ENCODE measurements at places on chromosomes 7 and 10. TPM values are rescaled to one million over a fixed set of nuclear protein-coding genes. Genes with fewer than 3 reads are reported as not detected.

GRCh38 chr7:35624299-35625186 is 70.4 kb downstream of the HERPUD2 start:
- H3K4me3 ChIP-seq, result no peak overlapping the region
- H3K27me3 ChIP-seq, result no peaks in the 10 kb centered on the region
- peaks cover 4% of the 10 kb centered on the region for H3K36me3 ChIP-seq
- no peak overlapping the region for H3K27ac ChIP-seq
- H3K4me1 ChIP-seq, result no peaks in the 10 kb centered on the region

GRCh38 chr7:77479536-77480088 is 57.5 kb upstream of the PTPN12 start:
- peaks cover 1% of the 10 kb centered on the region for H3K27me3 ChIP-seq
- no peak overlapping the region for H3K4me3 ChIP-seq
- peak overlapping the region; percentile 43 for H3K27ac ChIP-seq
- DNase-seq, result no peak
- peaks cover 2% of the 10 kb centered on the region for H3K4me1 ChIP-seq

DNA sequence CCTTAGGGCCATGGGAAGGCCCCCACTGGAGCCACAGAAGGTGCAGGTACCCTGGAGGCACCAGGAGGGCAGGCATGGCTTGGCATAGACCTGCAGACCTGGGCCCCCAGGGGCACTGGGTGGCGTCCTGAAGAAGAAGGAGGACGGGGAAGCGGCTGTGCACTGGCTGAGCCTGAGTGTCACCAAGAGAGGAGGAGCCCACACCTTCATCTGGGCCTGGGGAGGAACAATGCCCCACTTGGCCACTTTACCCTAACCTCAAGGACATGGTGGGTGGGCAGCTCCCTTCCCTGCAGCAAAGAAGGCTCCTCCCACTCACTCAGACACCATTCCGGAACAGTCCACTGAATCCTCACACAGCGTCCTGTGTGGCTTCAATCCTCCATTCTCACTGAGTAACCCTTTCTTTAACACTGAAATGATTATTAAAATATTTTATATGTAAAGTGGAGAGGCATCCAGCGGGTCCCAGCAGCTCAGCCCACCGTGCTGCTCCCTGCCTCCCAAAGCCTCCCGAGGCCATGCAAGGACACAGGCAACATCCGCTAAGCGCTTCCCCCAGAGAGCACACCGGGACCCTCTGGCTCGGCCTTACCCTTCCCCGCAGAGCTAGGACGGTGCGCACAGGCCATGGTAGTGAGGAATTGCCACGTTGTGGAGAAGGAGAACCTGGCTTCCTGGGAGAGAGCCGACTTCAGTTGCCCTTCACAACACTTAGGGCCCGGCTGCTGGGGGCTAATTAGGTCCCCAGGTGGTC is 516.7 kb upstream of the MGMT start:
- H3K27ac ChIP-seq, result no peak overlapping the region
- H3K27me3 ChIP-seq, result no peaks in the 10 kb centered on the region
- no peak overlapping the region for H3K4me3 ChIP-seq
- no peaks in the 10 kb centered on the region for H3K4me1 ChIP-seq

DNA sequence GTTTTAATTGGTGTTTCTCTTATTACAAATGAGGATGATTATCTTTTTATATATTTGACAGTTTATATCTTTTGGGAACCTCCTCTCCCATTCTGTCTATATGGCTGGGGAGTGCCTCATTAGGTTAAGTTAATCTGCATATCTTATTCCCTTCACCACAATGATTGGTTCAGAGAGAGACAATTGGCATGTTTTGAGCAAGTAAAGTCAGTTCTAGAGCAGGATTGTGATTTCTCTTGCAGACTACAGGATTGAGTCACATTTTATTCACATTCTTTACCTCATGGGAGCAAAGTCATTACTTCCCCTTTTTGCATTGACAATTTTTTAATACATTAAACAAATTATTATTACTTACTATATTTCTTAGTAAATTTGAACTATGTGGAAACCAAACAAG is 345.6 kb downstream of the MDFIC start:
- H3K4me1 ChIP-seq, result peaks cover 4% of the 10 kb centered on the region
- no peaks in the 10 kb centered on the region for H3K36me3 ChIP-seq

DNA sequence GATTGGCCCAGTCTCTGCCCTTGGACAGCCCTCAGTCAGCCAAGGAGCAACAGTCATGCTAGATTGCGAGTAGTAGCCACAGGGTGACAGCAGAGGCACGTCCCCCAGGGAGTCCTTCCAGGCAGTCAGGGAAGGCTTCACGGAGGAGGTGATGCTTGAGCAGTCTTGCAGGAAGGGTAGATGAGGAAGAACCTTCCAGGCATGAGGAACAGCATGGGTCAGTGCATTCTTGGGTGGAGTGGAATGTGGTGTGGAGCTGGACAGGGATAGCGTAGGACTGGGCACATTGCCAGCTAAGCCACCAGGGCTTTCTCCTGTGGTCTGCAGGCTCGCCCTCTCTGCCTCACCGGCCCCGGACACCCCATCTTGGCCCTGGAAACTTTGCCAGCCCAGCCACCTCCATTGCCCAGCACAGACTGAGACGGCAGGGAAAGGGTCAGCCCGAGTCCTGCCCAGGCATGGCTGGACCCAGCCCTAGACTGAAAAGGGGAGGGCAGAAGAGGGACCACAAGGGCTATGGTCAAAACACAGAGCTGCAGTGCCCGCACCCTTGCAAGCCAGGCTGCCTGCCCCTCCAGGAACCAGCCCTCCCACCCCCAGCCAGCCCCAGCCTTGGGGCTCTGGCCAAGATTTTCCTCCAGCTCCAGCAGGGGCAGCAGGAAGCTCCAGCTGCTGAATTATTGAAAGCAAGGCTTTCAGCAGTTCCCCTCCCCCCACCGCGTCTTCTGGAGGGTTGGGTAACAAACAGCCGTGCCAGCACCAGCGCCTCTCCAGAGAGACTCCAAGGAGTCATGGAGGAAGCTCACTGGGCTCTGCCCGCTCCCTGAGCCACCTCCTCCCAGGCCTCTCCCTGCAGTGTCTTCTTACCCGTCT is 18.7 kb downstream of the SRRM3 start:
- H3K27ac ChIP-seq, result no peak overlapping the region
- DNase-seq, result no peak
- H3K4me1 ChIP-seq, result no peaks in the 10 kb centered on the region
- H3K27me3 ChIP-seq, result peaks cover 52% of the 10 kb centered on the region

Gene CRTAC1
- 0.25 TPM for total RNA-seq

Gene PTN
- total RNA-seq, result 179 TPM

DNA sequence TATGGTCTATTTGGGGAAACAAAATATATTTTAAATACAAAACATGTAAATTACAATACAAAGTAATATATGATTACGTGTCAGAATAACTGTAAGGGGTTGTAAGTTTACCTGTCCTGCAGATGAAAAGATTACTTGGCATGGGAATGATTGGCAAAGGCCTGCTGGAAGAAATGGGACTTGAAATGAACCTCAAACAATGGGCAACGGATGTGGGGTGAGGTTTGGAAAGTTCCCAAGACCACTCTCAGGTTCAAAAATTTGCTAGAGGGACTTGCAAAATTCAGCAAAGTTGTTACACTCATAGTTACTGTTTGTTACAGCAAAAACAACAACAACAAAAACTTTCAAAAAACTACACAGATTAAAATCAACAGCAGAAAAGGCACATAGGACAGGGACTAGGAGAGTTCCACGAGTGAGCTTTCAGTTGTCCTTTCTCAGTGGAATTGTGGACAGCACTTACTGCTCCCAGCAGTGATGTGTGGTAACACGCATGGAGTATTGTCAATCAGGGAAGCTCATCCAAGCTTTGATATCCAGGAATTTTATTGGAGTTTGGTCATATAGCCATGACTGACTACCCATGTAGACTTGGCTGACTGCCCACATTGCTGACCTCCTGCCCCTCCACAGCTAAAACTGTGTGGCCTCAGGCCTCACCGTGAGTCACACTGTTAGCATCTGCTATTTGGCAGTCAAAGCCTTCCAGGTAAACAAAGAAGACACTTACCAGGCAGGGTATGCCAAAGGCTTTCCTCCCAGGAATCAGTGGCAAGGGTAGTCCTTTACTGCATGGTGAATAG is 43.8 kb downstream of the EXOC6 start:
- peaks cover 10% of the 10 kb centered on the region for H3K4me1 ChIP-seq
- H3K36me3 ChIP-seq, result peaks cover 2% of the 10 kb centered on the region
- no peak for DNase-seq
- H3K27me3 ChIP-seq, result no peaks in the 10 kb centered on the region

DNA sequence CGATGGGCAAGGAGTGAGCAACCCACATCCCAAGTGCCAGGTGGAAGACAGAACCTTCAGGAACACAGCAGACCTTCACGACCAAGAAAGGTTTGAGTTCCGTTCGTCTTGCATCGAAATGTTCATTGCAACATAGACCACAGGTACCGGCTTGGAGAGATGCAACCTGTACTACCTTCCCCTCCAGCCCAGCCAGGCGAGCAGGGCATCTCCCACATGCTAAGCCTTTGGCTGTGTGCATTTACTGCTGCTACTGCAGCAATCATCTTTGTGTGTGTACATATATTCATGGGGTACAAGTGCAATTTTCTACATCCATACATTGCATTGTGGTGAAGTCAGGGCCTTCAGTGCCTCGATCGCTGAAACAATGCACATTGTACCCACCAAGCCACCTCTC is 58.8 kb downstream of the CTBP2 start:
- peaks cover 30% of the 10 kb centered on the region for H3K4me1 ChIP-seq
- H3K4me3 ChIP-seq, result no peak overlapping the region
- H3K27me3 ChIP-seq, result no peaks in the 10 kb centered on the region
- no peak for DNase-seq
- no peak overlapping the region for H3K27ac ChIP-seq

- no peak overlapping the region for H3K4me3 ChIP-seq
- H3K27ac ChIP-seq, result no peak overlapping the region
- H3K27me3 ChIP-seq, result peaks cover 21% of the 10 kb centered on the region
- H3K4me1 ChIP-seq, result no peaks in the 10 kb centered on the region
- DNase-seq, result no peak
- no peaks in the 10 kb centered on the region for H3K36me3 ChIP-seq
Observed at GRCh38 chr7:20927976-20928375, 141.3 kb upstream of the SP8 start.

DNA sequence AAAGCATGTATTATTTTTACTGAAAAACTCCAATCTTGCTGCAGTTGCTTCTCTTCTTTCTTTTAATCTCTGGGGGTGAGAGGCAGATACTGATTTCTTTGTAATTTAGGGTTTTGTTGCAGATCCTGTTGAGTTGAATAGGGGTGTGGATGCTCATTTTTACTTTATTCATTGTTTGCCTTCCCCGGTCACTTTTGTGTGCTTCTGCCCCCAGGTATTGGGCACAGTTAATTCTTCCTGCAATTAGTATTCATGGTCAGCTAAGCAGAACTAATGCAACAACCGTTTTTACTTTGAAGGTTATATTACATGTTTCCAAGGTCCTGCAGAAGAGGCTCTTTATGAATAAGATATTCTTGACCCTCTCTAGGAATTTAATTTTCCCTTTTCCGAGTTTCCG is 96.4 kb downstream of the BUB3 start:
- no peak overlapping the region for H3K27ac ChIP-seq
- no peaks in the 10 kb centered on the region for H3K4me1 ChIP-seq
- H3K27me3 ChIP-seq, result peaks cover 3% of the 10 kb centered on the region
- DNase-seq, result no peak

DNA sequence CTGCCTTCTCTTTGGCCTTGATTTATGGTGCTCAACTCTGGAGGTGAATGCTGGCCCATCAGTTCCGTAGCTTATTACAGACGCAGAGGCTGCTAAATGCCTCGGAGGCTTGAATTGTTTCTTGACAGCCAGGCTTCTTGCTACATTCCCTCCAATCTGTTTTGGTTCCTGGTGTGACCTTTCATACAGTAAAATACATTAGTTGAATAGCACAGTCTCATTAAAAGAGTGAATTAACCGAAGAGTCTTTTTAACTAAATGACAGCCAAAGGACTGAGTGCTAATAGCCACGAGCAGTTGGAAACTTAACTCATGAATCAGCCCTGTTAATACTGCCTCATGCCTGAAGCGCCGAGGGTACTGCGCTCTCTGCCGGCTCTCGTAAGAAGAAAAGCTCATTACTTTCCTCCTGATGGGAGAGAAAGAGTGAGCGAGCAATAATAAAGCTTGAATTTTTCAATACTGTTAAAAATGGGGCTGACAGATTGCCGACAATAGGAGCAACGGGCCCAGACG is 236.4 kb upstream of the GPR26 start:
- peaks cover 96% of the 10 kb centered on the region for H3K27me3 ChIP-seq
- DNase-seq, result no peak
- no peaks in the 10 kb centered on the region for H3K36me3 ChIP-seq
- H3K4me3 ChIP-seq, result no peak overlapping the region
- H3K27ac ChIP-seq, result no peak overlapping the region

Gene AQP1
- 11.1 TPM for total RNA-seq

DNA sequence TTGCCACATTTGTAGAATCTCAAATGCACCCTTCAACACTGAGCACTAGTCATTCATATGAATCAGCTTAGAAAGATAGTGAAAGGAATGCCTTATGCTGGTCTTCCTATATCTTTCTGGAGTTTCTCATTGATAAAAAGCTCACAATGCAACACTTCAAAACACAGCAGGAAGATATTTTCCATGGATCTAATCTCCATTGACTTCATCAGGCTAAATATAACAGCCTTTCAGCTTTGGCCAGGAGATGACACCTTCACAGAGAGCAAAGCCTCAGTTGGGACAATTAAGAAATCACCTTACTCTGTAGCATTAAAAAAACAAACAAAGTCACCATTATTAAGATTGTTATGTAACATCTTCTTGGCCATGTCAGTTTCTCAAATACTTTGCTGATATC is 6.7 kb downstream of the NRP1 start:
- peaks cover 51% of the 10 kb centered on the region for H3K4me1 ChIP-seq
- peaks cover 22% of the 10 kb centered on the region for H3K36me3 ChIP-seq
- no peaks in the 10 kb centered on the region for H3K27me3 ChIP-seq
- H3K27ac ChIP-seq, result no peak overlapping the region
- DNase-seq, result no peak
- no peak overlapping the region for H3K4me3 ChIP-seq

Gene LOXL4
- total RNA-seq, result 7.9 TPM

- no peaks in the 10 kb centered on the region for H3K36me3 ChIP-seq
- H3K27me3 ChIP-seq, result no peaks in the 10 kb centered on the region
- H3K27ac ChIP-seq, result no peak overlapping the region
- H3K4me1 ChIP-seq, result peaks cover 30% of the 10 kb centered on the region
- DNase-seq, result no peak
Observed at GRCh38 chr7:112211348-112211907, 4.9 kb downstream of the ZNF277 start.

- no peaks in the 10 kb centered on the region for H3K36me3 ChIP-seq
- no peaks in the 10 kb centered on the region for H3K27me3 ChIP-seq
- H3K4me3 ChIP-seq, result no peak overlapping the region
- DNase-seq, result no peak
- peaks cover 16% of the 10 kb centered on the region for H3K4me1 ChIP-seq
- no peak overlapping the region for H3K27ac ChIP-seq
Observed at GRCh38 chr10:49488056-49488717, 50.7 kb downstream of the ERCC6 start.

Gene PSD
- 12.4 TPM for total RNA-seq

Data from mesothelial cell of epicardium (in vitro differentiated cells).